ENCODE measurements at places on chromosomes 12 and 14.

DNA sequence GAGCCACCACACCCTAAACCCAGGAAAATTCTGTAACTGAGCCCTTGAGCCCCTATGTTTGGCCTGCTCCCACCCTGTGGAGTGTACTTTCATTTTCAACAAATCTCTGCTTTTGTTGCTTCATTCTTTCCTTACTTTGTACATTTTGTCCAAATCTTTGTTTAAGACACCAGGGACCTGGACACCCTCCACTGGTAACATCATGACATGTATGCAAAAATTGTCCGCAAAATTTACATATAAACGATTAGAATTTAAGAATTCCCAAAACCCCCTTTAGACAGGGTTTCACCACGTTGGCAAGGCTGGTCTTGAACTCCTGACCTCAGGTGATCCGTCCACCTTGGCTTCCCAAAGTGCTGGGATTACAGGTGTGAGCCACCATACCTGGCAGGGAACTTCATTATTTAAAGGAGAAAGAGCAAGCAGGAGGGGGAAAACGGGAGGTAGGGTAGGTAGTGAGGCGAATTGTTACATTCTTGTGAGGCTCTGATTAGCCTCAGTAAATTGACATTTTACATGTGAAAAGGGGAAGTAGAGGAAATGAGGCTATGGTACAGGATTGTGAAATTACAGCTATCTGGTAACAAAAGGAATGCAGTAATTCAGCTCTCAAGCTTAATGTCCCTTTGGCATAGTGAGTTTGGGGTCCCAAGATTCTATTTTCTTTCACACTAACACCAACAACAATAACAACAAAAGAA, 27.6 kb downstream of the TUBA1A start:
- DNase-seq: no peak

DNA sequence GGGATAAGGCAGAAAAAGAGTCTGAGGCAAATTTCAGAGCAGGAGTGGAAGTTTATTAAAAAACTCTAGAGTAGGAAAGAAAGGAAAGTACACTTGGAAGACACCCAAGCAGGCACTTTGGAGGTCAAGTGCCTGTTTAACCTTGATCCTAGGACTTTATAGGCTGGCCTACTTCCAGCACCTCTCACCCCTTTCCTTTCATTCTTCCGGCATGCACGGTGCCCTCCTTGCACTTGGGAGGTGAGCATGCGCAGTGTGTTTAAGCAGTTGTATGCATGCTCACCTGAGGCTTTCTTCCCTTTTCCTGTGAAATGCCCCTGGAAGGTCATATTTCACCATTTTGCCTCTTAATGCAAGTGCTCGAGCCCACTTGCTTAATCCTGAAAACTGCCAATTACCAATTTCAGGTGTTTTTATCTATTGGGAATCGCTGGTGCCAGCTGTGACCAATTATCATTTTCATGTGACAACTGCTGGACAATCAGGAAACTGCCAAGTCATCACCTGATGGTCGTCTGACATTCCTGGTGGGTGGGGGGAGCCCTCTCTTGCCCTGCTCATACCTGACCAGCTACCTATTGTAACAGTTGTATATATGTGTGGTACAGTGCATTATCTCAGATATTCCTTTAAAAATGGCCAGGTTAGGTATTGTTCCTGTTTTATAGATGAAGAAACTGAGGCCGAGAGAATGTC, 53.5 kb downstream of the SUDS3 start:
- DNase-seq: no peak

GRCh38 chr12:89645434-89645833, 63.2 kb downstream of the ATP2B1 start:
- DNase-seq: no peak

DNA sequence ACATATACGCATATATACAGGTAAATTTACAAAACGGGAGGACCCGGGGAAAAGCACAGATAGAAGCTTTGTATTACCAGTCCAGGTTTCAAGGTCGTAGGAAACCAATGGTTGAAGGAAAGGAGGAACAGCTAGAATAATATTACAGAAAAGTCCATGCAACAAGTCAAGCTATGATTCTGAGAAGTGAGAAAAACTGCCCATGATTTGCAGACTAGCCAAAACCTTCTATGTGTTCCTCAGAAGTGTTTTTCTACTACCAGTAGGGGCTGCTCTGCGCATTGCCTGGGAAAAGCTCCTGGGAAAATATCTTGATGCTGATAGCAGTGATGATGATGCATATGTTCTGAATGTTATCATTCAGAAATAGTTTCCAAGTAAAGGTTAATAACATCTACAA, 2.2 kb downstream of the PDZRN4 start:
- no peak for DNase-seq

- DNase-seq: peak; percentile 48
Observed at GRCh38 chr12:64714551-64714968, 44.6 kb downstream of the GNS start.

- no peak for DNase-seq
Observed at GRCh38 chr12:93427779-93428564, 13.8 kb downstream of the UBE2N start.

DNA sequence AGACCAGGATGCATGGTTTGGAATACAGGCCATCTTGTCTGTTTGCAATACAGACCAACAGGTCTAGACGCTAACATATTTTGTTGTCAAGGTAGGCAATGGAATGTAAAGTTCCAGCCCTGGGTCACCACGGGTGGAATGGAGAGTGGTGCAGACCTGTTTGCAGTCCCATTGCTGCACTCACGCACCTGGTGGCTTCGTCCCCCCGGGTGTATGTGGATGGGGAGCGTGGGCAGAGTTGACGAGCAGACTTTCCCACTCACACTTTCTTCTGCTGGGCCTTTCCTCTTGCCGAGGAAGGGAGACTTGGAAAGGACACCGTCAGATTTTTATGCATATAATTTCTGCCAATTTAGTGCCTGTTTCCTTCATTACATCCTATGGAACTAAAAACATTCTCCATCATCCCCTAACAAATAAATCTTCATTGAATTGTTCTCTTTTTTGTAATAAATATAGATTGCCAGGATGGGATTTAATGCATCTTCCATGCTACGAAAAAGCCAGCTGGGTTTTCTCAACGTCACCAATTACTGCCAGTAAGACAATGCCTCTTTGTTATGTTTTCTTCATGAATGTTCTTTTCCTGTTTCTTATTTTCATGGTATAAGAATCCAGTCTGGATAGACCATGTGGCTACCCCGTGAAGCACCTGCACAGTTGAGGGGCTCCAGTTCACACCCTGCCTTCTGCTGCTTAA, 15.2 kb downstream of the DCAF4 start:
- no peak for DNase-seq

DNA sequence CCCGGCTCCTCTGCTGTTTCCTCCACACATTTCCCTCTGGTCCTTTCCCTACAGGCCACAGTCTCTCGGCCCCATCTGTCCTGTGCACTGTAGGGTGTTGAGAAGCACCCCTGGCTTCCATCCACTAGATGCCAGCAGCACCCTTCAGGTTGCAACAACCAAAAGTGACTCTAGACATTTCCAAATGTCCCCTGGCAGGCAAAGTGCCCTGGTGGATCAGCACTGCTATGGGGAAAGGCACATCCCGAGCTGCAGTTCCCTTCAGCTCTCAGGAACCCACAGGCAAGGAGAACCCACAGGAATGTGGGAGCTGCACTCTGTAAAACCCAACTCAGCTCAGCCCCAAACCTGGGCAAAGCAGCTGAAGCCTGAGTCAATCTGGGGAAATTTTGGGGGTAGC, 77.0 kb downstream of the RBM19 start:
- no peak for DNase-seq

GRCh38 chr12:121779422-121779895, 14.0 kb downstream of the RHOF start:
- no peak for DNase-seq

DNA sequence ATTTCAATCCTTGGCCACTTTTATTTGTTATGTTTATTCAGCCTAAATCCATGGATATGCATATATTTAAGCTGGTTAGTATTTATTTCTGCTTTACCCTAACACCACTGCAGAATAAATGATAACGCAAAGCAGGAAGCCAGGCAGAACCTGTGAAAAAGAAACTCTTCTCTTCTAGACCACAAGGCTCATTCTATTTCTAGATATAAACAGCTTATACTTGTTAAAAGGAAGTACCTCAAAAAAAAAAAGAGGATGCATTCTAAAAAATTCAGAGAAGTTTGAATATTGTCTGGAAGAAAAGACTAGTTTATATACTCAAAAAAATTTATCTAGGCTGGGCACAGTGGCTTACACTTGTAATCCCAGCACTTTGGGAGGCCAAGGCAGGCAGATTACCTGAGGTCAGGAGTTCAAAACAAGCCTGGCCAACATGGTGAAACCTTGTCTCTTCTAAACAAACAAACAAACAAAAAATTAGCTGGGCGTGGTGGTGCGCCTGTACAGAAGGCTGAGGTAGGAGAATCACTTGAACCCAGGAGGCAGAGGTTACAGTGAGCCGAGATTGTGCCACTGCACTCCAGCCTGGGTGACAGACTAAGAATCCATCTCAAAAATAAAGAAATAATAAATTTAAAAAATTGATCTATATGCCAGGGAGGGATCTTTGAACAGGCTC, 55.8 kb downstream of the GALNT4 start:
- DNase-seq: peak; percentile 46

GRCh38 chr12:104055686-104056388, 5.8 kb upstream of the GLT8D2 start:
- DNase-seq: no peak

DNA sequence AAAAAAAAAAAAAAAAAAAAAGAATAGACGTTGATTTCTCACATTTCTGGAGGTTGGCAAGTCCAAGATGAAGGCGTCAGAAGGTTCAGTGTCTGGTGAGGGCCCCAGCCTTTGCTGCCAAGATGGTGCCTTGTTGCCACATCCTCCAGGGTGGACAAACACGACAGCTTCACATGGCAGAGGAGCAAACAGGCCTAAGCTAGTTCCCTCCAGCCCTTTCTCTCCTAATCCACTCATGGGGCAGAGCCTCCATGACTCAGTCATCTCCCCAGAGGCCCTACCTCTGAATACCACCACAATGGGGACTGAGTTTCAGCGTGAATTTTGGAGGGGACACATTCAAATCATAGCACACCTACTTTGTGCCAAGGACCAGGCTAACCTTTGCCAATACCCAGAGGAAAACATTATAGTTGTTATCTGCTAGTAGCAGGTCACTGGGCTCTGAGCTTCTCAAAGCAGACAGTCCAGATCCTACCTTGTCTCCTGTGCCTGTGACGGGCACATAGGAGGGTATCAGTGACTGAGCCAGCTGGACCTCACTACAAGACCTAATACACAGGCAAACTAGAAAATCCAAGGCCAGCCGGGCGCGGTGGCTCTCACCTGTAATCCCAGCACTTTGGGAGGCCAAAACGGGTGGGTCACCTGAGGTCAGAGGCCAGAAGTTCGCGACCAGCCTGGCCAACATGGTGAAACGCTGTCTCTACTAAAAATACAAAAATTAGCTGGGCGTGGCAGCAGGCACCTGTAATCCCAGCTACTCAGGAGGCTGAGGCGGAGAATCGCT, 10.5 kb upstream of the BCL11B start:
- DNase-seq: no peak

GRCh38 chr12:12823811-12824210, 10.7 kb downstream of the DDX47 start:
- no peak for DNase-seq

- DNase-seq: no peak
Observed at GRCh38 chr12:104718304-104718929, 239.7 kb downstream of the SLC41A2 start.

- DNase-seq: peak; percentile 26
Observed at GRCh38 chr14:22168092-22168955, 420.7 kb downstream of the DAD1 start.

DNA sequence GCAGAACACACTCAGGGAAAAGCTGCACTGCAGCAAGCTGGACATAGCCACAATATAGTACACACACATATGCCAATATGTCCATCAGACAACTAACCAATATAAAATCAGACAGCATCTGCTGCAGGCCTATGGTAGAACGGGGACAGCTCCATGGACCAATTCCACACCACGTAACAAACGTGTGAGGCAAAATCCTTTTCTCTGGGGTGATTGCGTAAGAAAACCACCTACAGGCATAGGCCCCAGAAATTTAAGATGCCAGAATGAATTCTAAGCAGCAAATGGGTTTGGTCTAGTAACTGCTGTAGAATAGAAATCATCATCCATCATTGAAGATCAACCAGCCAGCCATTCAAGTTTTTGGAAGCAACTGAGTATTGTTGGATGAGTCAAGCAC, 368.9 kb upstream of the TMPO start:
- DNase-seq: no peak

GRCh38 chr14:26963711-26964110, 365.9 kb upstream of the NOVA1 start:
- no peak for DNase-seq

- DNase-seq: peak; percentile 25
Observed at GRCh38 chr14:106875503-106875902, 1349.1 kb downstream of the TMEM121 start.

GRCh38 chr14:99626041-99626648, 18.8 kb upstream of the HHIPL1 start:
- DNase-seq: no peak

DNA sequence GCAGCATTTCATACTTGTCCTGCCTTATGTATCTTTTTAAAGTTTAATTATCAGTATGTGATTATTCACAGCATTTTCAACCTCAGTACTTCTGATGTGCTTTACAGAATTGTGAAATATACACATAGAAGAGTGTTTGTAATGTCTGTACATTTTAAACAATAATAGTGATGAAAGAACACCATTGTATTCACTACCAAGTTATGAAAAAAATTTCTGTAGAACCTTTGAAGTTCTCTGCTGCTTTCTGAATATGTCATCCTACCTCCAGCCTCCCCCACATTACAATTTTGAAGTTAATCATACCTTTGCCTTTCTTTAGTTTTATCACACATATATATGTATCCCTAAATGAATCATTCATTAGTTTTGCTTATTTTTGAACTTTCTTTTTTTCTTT, 24.8 kb downstream of the FRMD6 start:
- DNase-seq: no peak

DNA sequence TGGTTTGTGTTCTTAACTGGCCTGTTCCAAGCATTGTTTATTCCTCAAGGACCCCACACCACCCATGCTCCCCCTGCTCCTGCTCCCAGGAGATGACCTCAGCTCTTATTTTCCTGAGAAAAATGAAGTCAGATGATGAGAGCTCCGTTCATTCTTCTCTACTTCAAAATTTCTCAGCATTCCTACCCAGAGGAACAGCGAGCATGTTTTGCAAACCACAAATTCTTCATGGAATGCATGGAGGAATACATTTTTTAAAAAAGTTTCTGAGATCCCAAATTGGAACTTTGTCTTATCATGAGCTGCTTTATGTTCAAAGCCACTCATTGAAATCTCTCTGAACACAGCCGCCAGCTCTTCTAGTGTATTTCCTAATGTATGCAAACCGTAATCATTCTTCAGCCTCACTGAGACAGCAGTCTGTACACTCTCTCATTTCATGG, 44.9 kb downstream of the SYNE2 start:
- no peak for DNase-seq

GRCh38 chr14:78367355-78367754, 197.2 kb downstream of the NRXN3 start:
- no peak for DNase-seq

DNA sequence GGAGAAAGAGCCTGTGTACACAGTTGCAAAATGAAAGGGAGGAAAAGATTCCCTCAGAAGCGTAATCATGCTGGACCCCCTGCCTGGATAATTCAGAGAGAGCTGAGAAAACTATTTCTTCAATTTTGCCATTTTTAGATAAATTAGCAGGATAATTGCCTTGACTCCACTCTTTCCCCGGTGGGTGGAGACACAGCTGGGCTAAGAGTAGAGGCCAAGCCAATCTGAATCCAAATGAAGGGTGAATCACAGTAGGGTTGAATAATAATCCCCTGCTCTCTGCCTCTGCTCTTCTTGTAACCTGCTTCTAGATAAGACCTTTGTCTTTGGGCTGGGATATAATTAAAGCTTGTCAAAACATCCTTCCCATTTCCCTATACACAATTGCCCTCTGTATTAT, 150.1 kb downstream of the CAPZA3 start:
- DNase-seq: no peak
